Mucosa of gallbladder (tissue), 1 donor: ENCODE measurements at places on chromosomes 1 and 21. TPM values are rescaled to one million over a fixed set of nuclear protein-coding genes. Genes with fewer than 3 reads are reported as not detected.

CHIA gene
- total RNA-seq: 0.23 TPM

DNA sequence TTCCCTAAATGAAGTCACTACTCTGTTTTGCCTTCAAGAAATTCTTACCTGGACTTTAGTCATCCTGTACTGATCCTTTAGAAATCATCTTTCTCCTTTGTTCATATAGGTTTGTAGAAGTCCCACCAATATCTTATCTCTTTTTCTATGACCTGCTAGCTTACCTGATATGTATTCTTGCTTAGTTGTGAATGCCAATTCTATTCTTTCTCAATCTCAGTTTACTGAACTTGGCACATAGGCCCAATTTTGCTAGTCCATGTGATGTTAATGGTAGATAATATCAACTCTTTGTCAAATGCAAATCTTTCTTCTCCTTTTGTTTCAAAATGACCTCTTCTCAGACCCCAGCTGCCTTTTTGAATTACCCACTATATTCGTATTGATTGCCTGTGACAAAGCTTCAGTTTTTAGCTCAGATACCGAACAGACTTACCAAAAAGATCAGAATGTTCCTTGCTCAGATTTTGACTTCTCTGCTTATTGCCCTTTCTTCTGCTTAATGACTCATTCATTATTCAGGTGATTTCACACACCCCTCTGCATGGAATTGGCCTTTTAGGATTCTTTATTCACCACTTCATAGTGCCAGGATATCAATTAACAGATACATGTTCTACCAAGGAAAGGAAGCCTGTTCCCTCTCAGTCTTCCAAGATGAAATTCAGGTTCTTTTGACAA lies 20.6 kb downstream of the IPO9 start:
- no peak for DNase-seq

- DNase-seq: peak; percentile 27
These were observed 242.7 kb upstream of the JUN start for GRCh38 chr1:59026472-59026948.

BTG3 gene
- 15.5 TPM for total RNA-seq

DNA sequence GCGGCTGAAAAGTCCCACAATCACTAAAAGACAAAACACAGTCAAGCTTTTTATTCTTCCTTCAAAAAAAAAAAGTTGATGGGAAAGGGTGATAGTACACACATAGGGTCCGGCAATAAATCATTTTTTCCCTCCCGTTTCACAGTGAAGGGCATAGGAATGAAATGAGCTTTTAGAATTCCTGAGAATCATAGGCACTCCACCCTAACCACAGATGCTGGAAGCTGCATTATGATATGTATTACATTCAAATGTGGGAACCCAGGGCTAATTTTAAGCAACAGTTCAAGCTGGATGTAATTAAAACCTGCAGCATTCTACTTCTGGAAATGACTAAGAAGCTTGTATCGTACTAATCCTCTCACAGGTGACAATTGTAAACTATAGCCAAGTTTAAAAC lies 75.7 kb upstream of the KCNJ15 start:
- DNase-seq: no peak

DNA sequence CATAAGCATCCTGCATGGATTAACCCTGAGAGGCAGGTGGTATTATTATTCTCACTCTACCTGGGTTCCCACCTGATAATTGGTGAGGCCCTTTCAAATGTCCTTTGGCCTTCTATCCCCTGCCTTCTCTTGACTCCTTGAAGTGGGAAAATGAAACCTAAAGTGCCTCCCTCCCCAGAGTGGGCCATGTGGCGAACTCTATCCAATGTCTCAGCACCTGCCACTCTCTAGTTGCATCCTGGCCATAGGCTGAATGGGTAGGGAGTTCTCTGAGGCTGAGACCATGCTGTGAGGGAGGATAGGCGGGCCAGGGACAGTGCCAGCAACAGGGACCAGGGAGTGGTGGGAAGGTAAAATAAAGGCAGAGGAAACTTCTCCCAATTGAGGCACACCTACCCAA lies 35.3 kb downstream of the ELF3 start:
- DNase-seq: no peak

- DNase-seq: peak; percentile 76
These were observed 25.6 kb downstream of the SLC45A1 start for GRCh38 chr1:8343464-8344001.

- DNase-seq: no peak
These were observed 84.4 kb downstream of the CD58 start for GRCh38 chr1:116486424-116486823.

DNA sequence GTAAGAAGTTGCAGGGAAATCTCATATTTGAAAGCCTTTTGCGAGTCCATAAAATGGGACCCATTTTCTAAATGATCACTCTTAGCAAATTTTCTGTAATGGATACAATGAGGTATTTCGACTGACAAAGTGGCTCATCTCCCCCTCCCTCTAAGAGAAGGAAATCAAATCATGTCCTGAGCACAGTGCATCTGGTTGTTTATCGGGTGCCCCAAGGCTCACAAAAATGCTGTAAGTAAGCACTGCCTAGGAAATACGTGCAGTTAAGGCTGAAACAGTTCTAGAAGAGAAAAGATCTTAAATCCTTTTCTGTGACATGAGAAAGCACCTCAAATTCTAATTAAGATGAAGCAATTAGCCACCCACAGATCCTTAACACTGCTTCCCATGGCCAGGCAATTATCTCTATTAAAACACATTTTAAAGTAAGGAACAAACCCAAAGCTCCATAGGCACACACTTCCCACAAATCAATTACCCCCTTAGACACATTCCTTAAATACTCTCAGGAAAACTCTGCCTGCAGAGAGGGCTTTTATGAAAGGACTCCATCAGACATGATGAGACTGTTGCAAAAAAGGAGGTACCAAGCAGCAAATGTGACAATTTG lies 216.3 kb downstream of the KCNH1 start:
- no peak for DNase-seq

- peak; percentile 39 for DNase-seq
These were observed 23.6 kb downstream of the PTPRU start for GRCh38 chr1:29259802-29260441.

GRCh38 chr1:17250601-17251000 lies 1.7 kb downstream of the PADI3 start:
- peak; percentile 85 for DNase-seq

- DNase-seq: no peak
These were observed 1.2 kb upstream of the CAMK2N1 start for GRCh38 chr1:20487236-20487590.

DNA sequence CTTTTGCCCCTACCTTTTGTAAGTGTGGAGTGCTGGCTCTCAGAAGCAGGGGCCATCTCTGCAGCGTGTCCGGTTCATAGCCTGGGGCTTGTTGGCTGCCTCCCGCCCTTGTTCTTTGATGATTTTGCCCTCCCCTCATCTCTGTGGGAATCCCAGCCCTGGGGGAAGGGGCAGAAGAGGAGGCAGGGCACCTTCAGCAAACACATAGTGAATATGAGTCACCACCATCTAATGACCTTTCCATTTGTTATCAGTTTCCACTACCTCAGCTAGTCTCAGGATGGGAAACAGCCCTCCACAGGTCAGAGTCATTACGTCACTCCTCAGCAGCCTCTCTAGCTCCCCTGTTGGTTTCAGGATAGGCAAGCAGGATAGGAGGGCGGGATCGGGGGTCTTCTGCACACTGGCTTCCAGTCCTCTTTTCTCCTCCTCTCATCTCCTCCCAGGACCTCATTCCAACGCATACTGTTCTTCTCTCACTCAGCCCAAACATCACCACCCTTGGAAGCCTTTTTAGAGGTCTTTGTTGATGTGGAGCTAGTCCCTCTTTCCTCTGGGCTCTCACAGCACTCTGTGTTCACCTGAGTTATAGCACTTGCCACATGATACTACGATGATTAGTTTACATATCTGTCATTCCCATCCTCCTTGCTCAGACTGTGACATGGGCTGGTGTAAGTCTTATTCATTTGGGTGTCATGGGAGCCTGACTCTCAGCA lies 15.8 kb downstream of the GADD45A start:
- DNase-seq: no peak

TIAM1 gene
- total RNA-seq: 15.0 TPM

GJA9 gene
- total RNA-seq: 0.26 TPM

GRCh38 chr1:233114159-233114558 lies 163.7 kb downstream of the NTPCR start:
- DNase-seq: no peak

VSIG8 gene
- total RNA-seq: not detected

DNA sequence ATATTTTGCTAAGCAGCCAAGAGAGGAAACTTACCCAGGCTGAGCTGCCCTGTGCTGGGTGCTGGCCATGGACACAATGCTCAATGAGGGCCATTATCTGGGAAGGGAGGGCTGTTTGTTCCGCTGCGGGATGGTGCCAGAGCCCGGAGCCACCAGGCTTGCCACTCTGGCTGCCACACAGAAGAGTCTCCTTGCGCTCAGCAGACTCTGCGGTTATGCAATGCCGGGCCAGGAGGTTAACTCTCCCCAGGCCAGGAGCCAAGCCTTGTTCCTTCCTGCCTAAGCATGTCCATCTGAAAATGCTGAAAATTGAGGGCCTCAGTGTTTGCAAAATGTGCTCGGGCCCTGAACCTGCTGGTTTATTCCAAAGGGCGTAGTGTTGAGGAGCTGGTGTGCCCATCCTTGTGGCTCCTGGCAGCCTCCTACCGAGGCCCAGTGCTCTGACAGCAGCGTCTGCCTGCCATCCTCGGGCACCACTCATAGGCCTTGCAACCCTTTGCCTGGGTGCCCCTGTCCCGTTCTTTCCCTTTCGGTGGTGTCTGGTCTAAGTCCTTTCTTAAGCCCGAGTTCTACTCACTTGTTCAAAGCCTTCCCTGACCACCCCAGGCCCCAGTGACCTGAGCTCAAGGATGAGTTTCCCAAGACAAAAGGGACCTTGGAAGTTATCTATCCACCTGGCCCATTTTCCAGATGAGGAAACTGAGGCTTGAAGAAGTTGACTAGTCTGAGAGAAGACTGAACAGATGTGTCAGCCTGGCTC lies 133.8 kb upstream of the EDN2 start:
- DNase-seq: peak; percentile 89

CELA3A gene
- 25.1 TPM for total RNA-seq

GRCh38 chr1:10665930-10666850 lies 130.3 kb downstream of the CASZ1 start:
- DNase-seq: peak; percentile 92

INSRR gene
- 0.58 TPM for total RNA-seq

CLEC20A gene
- 0.20 TPM for total RNA-seq

KIAA0040 gene
- 16.1 TPM for total RNA-seq

- DNase-seq: no peak
These were observed 31.6 kb upstream of the PDE9A start for GRCh38 chr21:42621819-42622177.

DNA sequence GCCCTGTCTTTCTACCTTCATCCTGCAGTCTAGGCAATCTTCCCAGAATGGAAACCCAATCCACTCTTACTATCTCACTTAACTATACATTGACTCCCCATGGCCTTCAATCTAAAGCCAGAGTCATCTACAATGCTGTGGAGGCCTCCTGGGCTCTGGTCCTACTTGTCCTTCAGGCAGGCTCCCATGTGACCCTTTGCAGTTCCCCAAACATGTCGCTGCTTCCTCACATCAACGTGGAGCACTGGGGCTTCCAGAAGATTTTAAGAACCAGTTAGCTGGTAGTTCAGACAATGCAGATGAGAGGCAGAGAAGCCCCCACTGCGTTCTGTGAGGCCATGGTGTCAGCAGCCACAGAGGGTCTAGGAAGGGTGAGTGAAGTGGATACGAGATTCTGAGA lies 18.6 kb downstream of the LYPD8 start:
- no peak for DNase-seq
